ENCODE measurements at places on chromosomes 7 and 10.

- ATAC-seq, result no peak
These were observed 74.9 kb downstream of the TES start for GRCh38 chr7:116285252-116285651.

GRCh38 chr7:36153571-36154097, 580 bp downstream of the EEPD1 start:
- ATAC-seq, result peak; percentile 25

- ATAC-seq, result no peak
These were observed 391.8 kb downstream of the CALN1 start for GRCh38 chr7:72020311-72020710.

GRCh38 chr7:119281181-119281846, 991.7 kb upstream of the KCND2 start:
- ATAC-seq, result no peak

DNA sequence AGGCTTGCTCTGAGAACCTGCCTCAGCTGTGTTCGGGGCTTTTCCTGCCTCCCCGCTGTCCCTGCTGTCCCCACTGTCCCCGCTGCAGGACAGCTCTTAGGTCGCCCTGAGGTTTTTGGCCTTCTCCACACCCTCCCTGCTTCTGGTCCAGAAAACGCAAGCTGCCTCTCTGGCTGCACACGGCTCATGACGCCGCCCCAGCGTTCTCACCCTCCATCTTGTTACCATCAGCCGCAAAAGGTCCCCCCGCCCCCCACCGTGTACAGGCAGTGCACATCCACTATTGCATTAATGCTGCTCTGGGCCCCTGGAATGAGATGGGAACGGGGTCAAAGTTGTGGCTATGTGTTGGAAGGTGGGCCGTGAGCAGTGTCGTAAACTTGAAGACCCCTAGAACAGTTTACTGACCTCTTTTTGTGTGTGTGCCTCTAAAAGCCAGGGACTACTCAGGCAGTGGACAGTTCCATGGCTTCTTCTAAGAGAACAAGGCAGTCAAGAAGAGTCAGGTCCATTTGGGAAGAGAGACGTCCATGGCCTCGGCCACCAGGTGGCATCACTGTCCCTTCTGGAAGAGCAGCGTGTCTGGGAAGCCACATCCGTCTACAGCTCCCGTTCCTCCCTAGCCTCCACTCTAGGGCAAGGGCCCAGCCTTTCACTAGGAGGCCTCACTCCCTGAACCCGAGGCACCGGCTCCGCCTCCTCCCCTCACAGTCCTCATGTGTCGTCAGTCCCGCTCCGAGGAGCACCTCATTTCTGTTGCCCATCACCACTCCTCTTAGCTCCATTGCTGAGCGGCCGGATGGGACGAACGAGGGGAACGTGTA, 38.5 kb upstream of the MKRN1 start:
- peak; percentile 67 for ATAC-seq

DNA sequence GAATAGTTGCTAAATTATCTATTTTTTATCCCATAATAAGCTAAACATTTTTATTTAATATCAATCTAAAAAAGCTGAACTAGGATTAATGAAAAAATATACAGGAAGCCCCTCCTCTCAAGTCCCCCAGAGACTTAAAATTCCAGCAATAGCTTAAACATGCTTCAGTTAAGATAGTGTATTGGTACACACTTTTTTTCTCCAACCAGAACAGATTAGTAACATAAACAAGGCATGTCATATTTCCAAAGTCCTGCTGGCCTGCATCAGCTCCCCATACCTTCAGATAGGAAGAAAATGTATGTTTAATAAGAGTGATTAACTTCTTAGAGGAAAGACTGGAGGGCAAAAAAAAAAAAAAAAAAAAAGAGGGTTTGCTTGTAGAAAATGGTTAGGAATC, 7.1 kb downstream of the TBX20 start:
- no peak for ATAC-seq

Measured in stimulated activated memory B cell treated with anti-CD40 and anti-IgM and Interleukin-4, amounts not matched to agents 10 μg/mL and 1 μg/mL and 100 μg/mL, for 72 hours (primary cell).